Activated CD8-positive, alpha-beta T cell treated with anti-CD3 and anti-CD28 coated beads, Interleukin-2, amount 10 ng/mL, durations not matched to agents 7 days and 5 days (primary cell): ENCODE measurements at places on chromosomes 2 and 18. TPM values are rescaled to one million over a fixed set of nuclear protein-coding genes. Genes with fewer than 3 reads are reported as not detected.

Gene GPBAR1
- 0.97 TPM for total RNA-seq

Gene EIF2AK2
- total RNA-seq: 117 TPM

Gene LBH
- total RNA-seq: 97.0 TPM

GRCh38 chr2:7673853-7674252, 756.6 kb downstream of the RNF144A start:
- DNase-seq: no peak
- H3K36me3 ChIP-seq: peaks cover 53% of the 10 kb centered on the region
- H3K4me3 ChIP-seq: no peak overlapping the region
- no peaks in the 10 kb centered on the region for H3K27me3 ChIP-seq

DNA sequence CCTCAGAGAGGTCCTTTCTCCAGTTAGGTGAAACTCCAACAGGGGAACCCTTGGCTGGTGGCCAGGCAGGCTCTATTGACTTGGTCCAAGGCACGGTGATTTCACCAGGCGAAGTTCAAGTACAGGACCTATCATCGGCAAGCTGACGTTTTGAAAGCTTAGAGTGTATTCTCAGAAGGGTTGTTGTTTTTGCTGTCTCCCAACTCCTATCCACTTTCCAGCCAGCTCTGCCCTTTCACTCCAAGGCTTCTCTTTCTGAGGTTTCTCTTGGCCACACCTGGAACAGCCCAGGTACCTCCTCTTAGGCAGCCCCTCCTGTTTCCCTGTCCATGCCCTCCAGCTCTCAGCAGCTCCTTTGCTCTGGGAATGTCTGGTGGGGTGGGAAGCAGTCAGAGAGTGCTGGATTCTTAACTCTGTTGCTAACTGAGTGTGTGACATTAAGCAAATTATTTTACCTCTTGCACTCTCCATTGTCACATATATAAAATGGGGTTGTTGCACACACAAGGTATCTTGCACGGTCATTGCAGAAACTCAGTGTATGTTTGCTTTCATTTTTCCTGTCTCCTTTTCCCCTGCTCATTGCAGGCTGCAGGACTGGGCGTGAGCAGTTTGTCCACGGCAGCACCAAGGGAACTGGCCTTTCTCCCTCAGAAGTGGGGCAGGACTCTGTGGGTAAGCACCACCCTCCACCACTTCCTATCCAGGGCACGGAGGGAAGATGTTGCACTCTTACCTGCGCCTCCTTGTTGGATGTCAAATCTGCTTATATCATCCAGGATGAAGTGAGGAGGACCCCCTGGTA, 30.2 kb downstream of the CAPN13 start:
- no peaks in the 10 kb centered on the region for H3K4me1 ChIP-seq
- no peak overlapping the region for H3K4me3 ChIP-seq
- no peak overlapping the region for H3K27ac ChIP-seq
- H3K36me3 ChIP-seq: no peaks in the 10 kb centered on the region
- peaks cover 17% of the 10 kb centered on the region for H3K27me3 ChIP-seq

DNA sequence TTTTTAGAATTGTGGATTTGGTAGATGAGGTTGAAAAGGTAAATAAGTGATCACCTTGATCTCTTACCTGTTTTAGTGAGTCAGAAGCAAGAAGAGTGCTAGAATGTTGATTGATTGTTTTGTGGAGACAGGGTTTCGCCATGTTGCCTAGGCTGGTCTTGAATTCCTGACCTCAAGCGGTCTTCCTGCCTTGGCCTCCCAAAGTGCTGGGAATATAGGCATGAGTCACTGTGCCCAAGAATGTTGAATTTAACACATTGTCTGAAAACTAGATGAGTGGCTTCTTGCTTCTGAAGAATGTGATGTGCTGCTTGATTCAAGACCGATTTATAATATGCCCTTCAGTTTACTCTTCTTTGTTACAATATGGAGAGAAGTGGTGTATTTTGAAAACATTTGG, 121.3 kb downstream of the FMNL2 start:
- no peaks in the 10 kb centered on the region for H3K4me1 ChIP-seq
- no peaks in the 10 kb centered on the region for H3K36me3 ChIP-seq
- H3K27ac ChIP-seq: no peak overlapping the region
- H3K4me3 ChIP-seq: no peak overlapping the region

- no peak overlapping the region for H3K4me3 ChIP-seq
- H3K27ac ChIP-seq: no peak overlapping the region
- H3K4me1 ChIP-seq: no peaks in the 10 kb centered on the region
- no peak for DNase-seq
- no peaks in the 10 kb centered on the region for H3K36me3 ChIP-seq
Observed at GRCh38 chr2:128617661-128618060, 299.0 kb upstream of the HS6ST1 start.
